Activated CD4-positive, alpha-beta T cell treated with anti-CD3 and anti-CD28 coated beads, Interleukin-2, amount 50 U/mL, for 4 hours (primary cell): ENCODE measurements at places on chromosomes 16 and 17.

DNA sequence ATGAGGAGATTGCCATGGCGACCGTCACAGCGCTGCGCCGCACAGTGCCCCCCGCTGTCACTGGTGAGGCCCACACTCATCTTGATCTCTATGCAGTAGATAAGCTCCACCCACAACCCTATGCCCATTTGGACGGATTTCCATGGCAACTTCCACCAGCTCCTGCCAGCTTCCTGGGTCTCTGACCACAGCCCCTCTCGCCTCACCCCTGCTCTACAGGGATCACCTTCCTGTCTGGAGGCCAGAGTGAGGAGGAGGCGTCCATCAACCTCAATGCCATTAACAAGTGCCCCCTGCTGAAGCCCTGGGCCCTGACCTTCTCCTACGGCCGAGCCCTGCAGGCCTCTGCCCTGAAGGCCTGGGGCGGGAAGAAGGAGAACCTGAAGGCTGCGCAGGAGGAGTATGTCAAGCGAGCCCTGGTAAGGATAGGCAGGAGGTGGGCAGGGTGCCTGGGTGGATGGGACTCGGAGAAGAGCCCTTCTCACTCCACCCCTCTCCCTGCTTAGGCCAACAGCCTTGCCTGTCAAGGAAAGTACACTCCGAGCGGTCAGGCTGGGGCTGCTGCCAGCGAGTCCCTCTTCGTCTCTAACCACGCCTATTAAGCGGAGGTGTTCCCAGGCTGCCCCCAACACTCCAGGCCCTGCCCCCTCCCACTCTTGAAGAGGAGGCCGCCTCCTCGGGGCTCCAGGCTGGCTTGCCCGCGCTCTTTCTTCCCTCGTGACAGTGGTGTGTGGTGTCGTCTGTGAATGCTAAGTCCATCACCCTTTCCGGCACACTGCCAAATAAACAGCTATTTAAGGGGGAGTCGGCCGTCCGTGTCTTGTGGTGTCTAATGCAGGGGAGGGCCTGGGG is 4.3 kb downstream of the ALDOA start:
- no peak for DNase-seq

DNA sequence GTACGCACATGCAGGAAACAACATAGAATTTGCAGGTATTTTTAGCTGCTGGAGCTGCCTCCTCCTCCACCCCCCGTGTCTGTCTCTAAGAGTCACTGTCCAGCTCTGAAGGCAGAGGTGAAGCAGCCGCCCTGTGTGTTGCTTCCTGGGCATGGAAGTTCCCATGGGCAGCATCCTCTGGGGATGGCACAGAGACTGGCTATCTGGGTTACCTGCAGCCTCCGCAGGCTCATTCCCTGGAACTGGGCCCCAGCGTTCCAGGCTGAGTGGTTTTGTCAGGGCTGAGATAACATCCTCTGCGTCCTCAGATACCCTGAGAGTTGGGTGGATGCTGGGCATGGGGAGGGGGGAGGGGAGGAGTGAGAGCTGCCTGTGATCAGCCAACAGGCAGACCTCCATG is 41.5 kb upstream of the MRTFB start:
- DNase-seq: no peak

DNA sequence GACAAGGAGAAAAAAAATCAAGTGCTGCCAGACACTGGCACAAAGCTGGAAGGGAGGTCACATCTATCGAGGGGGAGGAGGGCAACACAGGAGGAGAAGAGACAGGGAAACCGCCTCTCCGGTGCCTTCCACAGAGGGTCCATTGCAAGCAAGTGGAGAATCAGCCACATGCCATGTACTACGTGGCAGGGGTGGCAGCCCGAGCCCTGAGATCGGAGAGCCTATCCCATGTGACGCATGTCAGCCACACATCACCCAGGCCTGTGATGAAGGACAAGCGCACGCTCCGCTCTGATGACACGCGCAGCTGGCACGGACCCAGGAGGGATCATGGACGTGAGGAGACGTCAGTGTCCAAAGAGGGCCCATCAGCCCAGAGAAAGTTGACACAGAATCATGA is 30.1 kb downstream of the ADCY9 start:
- DNase-seq: no peak

GRCh38 chr17:8557176-8557806 is 73.2 kb downstream of the MYH10 start:
- no peak for DNase-seq

GRCh38 chr16:11666103-11667055 is 1.9 kb upstream of the SNN start:
- no peak for DNase-seq

- DNase-seq: no peak
These were observed 18.0 kb upstream of the SPATA32 start for GRCh38 chr17:45279898-45280297.

GRCh38 chr17:43591779-43592562 is 45.8 kb upstream of the ETV4 start:
- no peak for DNase-seq

- DNase-seq: no peak
These were observed 32.9 kb downstream of the SYNRG start for GRCh38 chr17:37576281-37576680.

GRCh38 chr17:4539025-4539424 is 16.2 kb downstream of the MYBBP1A start:
- DNase-seq: no peak

- DNase-seq: no peak
These were observed 480.6 kb downstream of the TMEM114 start for GRCh38 chr16:8109510-8110369.

DNA sequence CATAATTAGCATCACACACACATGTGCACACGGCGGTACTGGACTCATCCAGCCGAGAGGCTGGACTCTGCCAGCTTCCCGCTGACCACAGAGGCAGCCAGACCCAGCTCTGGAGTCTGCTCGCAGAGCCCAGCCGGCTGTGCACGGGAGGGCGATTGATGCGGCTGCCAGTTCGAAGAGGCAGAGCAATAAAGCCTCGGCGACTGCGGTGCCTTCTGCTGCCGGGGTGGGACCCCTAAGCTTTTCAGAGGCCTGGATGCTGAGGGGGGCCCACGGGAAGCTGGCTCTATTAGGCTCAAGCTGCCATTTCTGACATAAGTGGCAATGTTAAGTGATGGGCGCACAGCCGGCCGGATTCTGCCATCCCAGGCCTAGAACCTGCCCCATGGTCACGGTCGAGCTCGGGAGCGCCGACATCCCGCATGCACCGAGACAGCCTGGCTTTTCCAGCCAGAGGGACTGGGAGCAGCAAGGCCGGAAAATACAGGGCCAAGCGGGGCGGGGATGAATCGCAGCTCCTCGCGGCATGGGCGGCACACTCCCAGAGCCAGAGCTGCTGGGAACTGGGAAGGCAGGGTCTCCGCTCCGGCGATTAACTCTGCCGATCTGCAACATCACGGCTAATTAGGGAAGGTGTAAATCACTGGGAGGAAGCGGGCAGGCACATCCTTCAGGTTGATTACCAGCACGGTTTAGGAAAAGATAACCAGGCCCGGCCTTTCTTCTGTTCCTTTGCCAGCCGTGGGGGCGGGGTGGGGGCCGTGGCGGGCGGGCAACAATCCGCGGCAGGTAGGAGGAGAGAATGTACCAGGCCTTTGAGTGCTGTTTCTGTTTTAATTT is 57.7 kb downstream of the TBC1D16 start:
- DNase-seq: no peak

DNA sequence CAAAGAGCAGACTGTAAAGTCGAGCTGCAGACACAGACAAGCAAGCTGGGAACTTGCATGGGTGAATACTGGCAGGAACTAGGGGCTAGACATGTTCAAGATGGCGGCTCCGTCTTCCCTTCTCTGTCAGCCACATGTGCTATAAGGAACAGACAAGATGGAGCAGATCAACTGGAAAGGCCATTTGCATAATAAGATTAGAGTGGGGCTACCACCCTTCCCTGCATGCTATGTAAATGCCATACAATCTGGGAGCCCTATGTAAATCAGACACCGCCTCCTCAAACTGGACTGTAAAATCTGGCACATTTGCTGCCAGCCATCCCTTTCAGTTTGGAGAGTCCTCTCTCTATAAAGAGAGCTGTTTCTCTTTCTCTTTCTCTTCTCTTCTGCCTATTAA is 640.1 kb upstream of the CDH8 start:
- no peak for DNase-seq

GRCh38 chr17:28366605-28367004 is 1.6 kb upstream of the SEBOX start:
- no peak for DNase-seq

- no peak for DNase-seq
These were observed 238.1 kb upstream of the MAF start for GRCh38 chr16:79838496-79839259.

DNA sequence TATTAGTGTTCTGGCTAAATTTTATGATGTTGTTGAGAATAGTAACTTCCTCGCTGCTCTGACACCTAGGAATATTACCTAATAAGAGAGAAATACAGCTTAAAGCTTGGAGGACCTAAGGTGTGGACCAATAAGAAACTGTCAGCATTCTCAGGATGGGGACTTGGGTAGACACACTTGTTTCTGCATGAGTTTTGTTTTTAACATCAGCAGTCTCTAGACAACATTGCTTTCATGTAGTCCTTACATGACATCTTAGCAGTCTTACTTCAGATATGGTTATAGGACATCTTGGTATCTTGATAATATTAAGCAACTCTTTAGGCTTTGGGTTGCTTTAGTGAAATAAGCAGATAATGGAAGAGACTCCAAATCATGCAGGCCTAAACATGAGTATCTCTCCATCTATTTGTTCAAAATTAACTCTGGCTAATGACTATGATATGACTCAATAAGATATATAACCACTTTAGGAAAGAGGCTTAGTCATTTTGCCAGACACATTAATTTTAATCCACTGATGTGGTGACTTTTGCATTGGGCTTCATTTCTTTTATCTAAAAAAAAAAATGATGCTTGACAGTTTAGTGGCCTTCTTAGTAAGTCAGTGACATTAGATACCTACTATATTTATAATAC is 84.5 kb downstream of the WNT3 start:
- no peak for DNase-seq

GRCh38 chr16:13742928-13743327 is 177.0 kb upstream of the ERCC4 start:
- DNase-seq: no peak

DNA sequence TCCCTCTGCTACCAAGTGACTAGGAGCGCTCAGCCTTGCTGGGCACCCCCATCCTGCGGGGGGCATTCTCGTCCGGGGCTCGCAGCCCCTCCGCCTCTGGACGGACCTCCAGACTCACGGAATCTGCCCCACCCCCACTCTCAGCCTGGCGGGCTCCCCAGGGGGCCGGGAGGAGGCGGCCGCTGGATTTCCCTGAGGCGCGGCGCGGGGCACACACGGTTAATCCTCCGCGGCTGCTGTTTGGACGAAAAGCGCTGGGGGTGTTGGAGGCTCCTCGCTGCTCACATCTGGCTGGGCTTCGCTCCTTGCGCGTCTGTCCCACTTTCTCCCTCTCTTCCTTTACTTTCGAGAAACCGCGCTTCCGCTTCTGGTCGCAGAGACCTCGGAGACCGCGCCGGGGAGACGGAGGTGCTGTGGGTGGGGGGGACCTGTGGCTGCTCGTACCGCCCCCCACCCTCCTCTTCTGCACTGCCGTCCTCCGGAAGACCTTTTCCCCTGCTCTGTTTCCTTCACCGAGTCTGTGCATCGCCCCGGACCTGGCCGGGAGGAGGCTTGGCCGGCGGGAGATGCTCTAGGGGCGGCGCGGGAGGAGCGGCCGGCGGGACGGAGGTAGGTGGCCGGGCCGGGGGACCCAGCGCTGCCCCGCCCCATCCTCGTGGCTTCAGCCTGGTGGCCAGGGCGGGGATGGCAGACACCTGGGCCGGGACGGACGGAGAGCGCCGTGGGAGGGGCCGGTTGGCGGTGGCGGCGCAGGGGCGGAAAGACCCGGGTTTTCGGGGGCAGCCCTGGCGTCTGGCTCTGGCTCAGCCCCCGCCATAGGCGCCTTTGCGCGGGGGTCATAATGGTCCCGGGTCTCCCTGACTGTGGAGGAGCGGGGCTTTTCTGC is at the start of gene C1QTNF1:
C1QTNF1 (plus strand) TSS at position 284 of the 886 bp plus-strand sequence. CDS start 19,800 bp downstream, outside the sequence.
- no peak for DNase-seq

DNA sequence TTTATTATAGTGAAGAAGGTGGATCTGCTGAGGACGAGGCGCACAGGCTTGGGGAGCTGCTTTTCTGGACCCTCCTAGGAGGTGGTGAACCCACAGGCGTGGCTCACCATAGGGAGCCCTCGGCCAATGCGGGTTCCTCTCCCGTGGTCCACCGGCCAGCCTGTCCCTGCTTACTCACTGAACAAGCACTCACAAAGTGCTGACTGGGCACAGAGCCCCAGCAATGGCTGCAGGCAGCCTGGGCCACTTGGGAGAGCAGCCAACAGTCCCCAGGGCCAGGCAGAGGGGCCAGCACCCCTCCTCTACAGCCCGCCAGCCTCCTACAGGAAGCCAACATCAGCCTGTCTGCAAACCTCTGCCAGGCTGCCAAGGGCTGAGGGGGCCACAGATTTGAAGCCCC is 19.1 kb upstream of the NCBP3 start:
- no peak for DNase-seq

- DNase-seq: no peak
These were observed 2.6 kb downstream of the CPD start for GRCh38 chr17:30381340-30381659.

GRCh38 chr16:13231365-13231764 is 330.0 kb downstream of the SHISA9 start:
- no peak for DNase-seq

- no peak for DNase-seq
These were observed 208.2 kb downstream of the C16orf78 start for GRCh38 chr16:49581630-49582298.

GRCh38 chr16:30805370-30806169 is 18.6 kb upstream of the ZNF629 start:
- DNase-seq: peak; percentile 39

GRCh38 chr16:27528294-27528693 is 21.4 kb downstream of the GTF3C1 start:
- DNase-seq: no peak

DNA sequence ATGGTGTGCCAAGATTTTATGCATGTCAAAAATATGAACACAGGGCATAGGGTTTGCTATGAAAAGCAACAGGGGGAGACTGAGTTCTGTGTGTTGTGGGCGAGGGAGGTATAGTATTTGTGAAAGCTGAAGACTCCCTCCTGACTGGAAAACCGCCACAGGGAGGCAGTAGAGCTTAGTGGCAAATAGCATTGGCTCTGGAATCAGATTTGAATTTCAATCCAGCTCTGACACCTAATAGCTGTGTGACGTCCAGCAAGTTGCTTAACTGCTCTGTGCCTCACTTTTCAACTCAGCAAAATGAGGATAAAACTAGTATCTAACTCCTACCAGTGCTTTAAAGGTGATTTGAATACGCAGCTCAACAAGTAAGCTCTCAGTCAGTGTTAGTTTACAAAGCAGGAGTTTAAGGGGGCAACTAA is 22.0 kb downstream of the KPNA2 start:
- peak; percentile 40 for DNase-seq

DNA sequence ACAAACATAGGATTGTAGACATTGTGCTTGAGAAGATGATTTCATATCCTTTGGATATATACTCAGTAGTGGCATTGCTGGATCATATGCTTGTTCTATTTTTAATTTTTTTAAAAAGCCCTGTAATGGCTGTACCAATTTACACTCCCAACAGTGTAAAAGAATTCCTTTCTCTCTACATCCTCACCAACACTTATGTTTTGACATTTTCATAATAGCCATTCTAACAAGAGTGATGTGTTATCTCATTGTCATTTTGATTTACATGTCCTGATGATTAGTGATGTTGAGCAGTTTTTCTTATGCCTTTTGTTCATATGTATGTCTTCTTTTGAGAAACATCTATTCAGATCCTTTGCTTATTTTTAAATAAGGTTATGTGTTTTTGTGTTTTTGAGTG is 1039.2 kb upstream of the GOT2 start:
- DNase-seq: no peak

GRCh38 chr16:23408823-23409298 is 44.1 kb downstream of the COG7 start:
- DNase-seq: no peak
